ENCODE measurements at places on chromosomes 5 and 9.

- DNase-seq = no peak
These were observed 37.5 kb upstream of the CCNG1 start for GRCh38 chr5:163399923-163400322.

GRCh38 chr5:128881502-128882018 lies 83.7 kb upstream of the SLC27A6 start:
- no peak for DNase-seq

DNA sequence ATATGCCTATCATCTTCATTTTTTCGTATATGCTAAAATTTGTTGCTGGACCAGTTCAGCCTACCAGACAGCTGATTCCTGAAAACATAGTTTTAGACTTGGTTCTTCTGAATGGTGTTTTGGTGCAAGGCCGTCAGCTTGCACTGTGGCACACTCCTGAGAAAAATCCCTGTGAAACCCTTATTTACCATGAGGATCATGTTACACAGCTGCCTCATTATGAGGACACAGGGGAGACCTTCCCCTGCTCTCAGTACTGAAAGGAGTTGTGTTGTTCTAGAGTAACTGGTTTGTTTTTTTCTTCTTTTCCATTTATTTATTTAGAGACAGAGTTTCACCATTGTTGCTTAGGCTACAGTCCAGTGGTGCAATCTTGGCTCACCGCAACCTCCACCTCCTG lies 37.6 kb downstream of the MAST4 start:
- no peak for DNase-seq

DNA sequence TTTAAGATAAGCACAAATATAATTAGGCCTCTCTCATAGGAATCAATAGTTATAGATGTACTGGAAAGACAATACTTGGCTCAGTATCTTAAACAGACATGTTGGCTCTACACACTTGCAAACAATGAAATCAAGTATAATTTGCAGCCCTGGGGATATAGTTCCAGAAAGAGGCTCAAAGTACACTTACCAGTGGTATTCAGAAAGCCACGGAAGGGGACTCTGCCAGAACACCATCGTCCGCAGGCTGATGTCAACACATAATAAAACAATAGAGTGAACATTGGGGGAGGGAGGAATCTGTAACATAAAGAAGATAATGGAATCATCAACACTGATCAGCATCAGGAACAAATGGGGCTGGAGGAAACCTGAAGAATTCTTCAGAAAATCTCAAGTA lies 31.2 kb upstream of the EBF1 start:
- DNase-seq = peak; percentile 64

DNA sequence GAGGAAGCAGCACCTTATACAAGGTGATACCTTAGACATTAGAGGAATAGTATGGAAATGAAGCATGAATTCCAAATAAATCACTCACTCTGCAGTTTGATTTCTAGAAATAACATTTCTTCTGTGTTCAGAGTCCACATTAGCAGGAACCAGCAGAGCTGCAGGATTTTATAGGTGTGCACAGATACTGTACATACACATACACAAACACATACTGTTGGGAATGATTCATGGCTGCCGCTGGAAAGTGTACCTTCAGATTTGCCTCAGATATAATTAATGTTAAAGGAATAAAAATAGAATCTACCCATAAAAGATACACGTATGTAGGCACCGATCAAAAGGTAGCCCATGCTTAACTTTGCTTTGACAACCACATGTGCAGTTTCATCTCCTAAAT lies 578.1 kb downstream of the CSNK1G3 start:
- DNase-seq = no peak

GRCh38 chr5:34483442-34484033 lies 172.6 kb upstream of the RAI14 start:
- no peak for DNase-seq

DNA sequence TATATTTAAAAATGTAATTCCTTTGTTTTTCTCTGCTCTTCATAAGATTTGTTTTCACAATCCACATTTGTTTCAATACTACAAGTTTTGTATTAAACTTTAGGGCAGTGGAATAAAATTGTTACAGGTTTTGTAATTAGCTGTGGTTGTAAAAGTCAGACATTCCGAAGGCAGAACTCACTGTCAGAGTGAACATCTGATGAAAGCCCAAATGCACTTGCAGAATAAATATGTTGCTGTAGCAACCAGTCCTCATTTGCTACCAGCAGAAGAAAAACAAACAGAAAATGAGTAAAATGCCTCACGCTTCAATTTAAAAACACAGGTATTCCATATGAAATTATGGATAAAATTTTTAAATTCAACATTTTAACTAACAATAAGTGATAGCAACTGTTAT lies 740.1 kb upstream of the FAM174A start:
- no peak for DNase-seq

- DNase-seq = no peak
These were observed 75.9 kb downstream of the SLC38A9 start for GRCh38 chr5:55636177-55636576.
